ENCODE measurements at places on chromosomes 4 and X.

GRCh38 chr4:184409911-184410692 lies 64.2 kb downstream of the IRF2 start:
- DNase-seq, result peak; percentile 55

GRCh38 chr4:139872274-139872673 lies 206.7 kb downstream of the MGST2 start:
- no peak for DNase-seq

DNA sequence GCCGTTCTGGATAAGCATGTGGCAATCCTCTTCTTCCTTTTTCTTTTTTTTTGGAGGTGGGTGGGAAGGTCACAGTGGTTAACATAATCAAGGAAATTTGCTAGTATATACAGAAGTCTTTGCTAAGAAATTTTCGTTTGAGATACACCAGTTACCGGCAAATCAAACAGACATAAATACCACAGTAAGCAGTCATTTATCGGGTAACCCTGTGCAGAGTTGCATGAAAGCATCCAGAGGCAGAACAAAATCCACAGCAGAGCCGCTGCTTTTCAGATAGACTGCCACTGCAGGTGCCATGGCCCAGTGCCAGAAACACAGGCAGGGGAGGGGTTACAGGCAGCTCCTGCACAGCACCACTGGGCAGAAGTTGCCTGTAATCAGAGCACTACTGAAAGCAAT lies 179.1 kb upstream of the MAB21L2 start:
- no peak for DNase-seq

GRCh38 chrX:8971116-8971515 lies 62.8 kb downstream of the FAM9B start:
- peak; percentile 41 for DNase-seq

- DNase-seq, result no peak
These were observed 48.8 kb downstream of the IGFBP7 start for GRCh38 chr4:57061395-57061794.

GRCh38 chr4:106338671-106339070 lies 22.3 kb downstream of the AIMP1 start:
- no peak for DNase-seq

DNA sequence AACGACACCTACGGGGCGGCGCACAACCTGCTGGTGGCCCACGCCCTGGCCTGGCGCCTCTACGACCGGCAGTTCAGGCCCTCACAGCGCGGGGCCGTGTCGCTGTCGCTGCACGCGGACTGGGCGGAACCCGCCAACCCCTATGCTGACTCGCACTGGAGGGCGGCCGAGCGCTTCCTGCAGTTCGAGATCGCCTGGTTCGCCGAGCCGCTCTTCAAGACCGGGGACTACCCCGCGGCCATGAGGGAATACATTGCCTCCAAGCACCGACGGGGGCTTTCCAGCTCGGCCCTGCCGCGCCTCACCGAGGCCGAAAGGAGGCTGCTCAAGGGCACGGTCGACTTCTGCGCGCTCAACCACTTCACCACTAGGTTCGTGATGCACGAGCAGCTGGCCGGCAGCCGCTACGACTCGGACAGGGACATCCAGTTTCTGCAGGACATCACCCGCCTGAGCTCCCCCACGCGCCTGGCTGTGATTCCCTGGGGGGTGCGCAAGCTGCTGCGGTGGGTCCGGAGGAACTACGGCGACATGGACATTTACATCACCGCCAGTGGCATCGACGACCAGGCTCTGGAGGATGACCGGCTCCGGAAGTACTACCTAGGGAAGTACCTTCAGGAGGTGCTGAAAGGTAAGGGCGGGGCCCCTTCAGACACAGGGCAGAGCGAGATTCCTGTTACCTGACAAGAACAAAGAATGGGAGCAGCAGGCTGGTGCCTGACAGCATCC lies 11.7 kb downstream of the RPL9 start:
- DNase-seq, result peak; percentile 36

GRCh38 chrX:49191574-49192011 lies 5.4 kb upstream of the PRICKLE3 start:
- DNase-seq, result no peak

- no peak for DNase-seq
These were observed 52.1 kb downstream of the ABLIM2 start for GRCh38 chr4:8106451-8107025.

DNA sequence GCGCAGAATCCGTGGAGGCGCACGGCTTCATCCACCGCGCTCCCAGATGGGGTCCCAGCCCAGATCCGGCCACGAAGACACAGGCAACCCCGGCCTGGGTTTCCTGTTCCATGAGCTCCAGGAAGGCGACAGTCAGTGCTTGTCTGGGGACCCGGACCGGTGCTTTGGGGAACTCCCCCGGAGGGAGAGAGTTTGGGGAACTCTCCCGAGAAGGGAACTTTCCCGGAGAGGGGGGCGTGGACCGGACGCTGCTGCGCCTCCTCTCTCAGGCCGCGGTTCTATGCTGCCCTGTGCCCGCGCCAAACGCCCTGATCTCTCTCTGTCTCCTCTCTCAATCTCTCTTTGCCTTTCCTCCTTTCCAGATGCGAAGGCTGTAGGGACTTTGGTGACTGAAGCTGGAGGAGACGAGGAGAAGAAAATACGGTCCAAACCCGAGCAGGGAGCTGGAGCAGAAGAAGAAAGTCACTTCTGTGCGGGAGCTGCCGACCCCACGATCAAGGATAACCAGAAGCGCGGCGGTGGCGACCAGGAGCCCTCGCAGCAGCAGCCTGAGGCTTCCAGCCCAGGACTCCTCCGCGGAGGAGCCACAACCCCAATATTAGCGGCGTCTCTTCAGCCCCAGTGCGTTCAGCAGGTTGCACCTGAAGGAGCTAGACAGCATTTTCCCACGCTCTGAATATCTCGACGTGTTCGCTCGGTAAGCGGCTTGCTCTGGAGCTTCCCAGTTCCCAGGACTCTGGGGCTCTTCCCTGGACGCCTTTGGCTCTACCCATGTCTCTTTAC lies 47.6 kb upstream of the NKAP start:
- no peak for DNase-seq

- peak; percentile 51 for DNase-seq
These were observed at the start of gene SPINK2 for GRCh38 chr4:56821381-56822243. Gene SPINK2, minus strand, starts transcription at chr4:56821701. Its CDS starts 39 bp downstream, at chr4:56821662.

DNA sequence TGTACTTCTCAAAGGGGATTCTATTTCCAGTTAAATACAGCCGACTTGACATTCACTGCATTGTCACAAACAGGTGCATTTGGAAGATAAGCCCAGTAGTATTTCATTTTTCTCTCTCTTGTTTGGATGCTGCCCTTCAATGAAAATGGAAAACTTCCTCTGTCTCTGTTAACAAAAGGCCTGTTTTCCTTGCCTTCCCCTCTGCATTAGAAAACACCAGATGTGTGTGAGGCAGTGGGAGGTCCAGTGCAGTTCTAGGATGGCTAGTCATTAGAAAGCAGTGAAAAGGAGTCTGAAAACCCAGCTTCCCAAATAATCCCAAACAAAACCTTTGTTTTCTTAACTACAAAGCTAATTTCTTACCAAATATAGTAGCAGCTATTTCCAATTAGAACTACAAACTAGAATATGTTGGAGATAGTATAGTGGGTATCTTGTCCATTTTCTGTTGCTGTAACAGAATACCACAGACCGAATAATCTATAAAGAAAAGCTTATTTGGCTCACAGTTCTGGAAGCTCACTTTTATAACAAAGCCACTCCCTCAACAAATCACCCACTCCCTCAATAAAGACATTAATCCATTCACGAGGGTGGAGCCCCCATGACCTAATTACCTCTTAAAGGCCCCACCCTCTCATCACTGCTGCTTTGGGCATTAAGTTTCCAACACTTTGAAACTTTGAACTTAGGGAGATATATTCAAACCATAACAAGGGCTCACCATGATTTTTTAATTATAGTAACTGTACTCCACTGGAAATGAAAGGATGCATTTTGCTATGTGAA lies 452.1 kb upstream of the RPS6KA3 start:
- DNase-seq, result no peak

DNA sequence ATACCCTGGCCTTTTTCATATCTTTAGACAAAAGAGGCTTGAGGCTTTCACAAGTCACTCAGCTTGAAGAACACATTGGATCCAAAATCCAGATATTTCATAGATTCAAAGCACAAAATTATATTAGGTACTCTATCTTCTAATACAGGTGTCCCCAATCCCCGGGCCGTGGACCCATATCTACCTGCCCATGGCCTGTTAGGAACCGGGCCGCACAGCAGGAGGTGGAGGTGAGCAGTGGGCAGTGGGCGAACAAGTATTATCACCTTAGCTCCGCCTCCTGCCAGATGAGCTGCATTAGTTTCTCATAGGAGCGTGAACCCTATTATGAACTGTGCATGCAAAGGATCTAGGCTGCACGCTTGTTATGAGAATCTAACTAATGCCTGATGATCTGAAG lies 18.7 kb downstream of the YIPF7 start:
- DNase-seq, result no peak

- no peak for DNase-seq
These were observed 69.4 kb upstream of the ACSL1 start for GRCh38 chr4:184895012-184895695.

DNA sequence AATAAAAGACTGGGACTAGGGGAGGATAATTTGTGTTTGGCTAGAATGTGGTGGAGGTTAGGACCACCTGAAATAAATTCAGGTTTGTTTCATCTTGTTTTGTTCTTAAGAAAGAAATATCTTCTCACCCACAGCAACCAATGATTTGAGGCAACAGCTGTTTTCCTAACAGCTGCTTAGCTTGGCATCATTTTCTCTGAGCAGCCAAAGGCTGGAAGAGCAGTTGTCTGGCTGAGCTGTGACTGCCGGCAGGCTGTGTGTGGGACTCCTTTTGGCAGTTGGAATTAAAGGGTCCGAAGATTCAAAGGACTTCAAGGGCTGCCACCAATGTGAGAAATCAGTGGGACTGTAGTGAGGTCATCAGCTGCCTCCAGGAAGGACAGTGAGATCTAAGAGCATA lies 5.0 kb downstream of the TRIM75 start:
- no peak for DNase-seq

DNA sequence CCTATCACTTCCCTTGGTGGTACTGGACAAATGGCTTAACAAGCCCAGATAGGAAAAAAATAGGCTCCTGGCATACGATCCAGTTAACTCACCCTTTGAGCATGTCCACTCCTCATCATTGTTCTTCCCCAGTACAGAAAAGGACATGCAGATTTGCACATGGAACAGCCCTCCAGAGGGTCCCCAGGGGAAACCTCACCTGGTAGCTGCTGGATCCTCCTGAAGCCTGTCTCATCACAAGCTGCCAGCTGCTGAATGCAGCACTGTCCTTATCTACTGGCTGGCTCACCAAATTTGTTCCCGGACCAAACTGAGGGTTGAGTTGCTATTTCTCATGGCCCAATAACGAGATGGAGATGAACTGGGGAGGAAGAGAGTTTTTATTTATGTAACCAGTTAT lies 49.4 kb downstream of the SERTM2 start:
- DNase-seq, result no peak

GRCh38 chr4:57109411-57109846 lies 756 bp downstream of the IGFBP7 start:
- no peak for DNase-seq

GRCh38 chrX:65609237-65609636 lies 58.2 kb upstream of the MSN start:
- DNase-seq, result no peak

DNA sequence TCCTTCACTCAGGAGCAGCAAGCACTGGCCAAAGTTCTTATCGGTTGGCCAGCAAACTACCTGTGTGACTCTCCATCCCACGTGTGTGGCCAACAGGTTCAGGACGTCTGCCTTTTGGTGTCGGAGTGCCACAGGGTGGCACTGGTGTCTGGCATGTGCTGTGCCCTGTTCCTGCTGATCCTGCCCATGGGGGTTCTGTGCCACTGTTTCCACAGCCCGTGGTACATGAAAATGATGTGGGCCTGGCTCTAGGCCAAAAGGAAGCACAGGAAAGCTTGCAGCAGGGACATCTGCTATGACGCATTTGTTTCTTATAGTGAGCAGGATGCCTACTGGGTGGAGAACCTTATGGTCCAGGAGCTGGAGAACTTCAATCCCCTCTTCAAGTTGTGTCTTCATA lies 4.6 kb upstream of the TLR2 start:
- no peak for DNase-seq

GRCh38 chr4:7199129-7199725 lies 6.9 kb downstream of the SORCS2 start:
- DNase-seq, result no peak

DNA sequence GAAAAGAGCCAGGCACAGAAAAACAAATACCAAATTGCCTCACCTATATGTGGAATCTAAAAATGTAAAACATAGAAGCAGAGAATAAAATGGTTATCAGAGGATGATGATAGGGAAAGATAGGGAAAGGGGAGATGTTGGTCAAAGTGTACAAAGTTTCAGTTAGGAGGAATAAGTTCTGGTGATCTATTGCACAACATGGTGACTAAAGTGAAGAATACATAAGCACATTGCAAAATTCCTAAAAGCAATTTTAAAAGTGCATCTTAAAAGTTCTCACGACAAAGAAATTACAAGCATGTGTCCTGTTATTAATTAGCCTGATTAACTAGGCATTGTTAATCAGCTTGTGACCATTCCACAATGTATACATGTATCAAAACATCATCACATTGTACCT lies 136.0 kb downstream of the GABRG1 start:
- no peak for DNase-seq

- no peak for DNase-seq
These were observed 119.5 kb upstream of the CHRDL1 start for GRCh38 chrX:110915111-110915510.

- no peak for DNase-seq
These were observed 117.3 kb downstream of the WDFY3 start for GRCh38 chr4:84849051-84849640.

DNA sequence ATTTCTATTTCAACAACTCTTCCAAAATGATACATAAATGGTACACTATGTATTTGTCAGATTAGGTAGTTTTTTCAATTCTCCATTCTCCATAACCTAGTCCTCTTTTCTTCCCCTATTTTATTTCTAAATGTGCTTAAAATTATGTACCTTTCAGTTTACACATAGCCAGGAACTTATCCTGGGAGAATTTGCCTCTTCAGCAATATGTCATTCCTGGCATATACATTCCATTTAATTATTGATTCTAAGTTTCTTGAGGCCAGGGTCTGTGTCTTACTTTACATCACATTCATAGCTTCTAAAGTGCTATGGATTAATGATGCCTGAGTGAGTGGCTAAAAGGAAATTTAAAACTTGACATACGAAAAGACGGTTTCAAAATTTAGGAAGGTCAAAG lies 199.8 kb downstream of the PDGFRA start:
- DNase-seq, result no peak

- no peak for DNase-seq
These were observed 875.0 kb downstream of the ADGRL3 start for GRCh38 chr4:62075089-62075488.

- DNase-seq, result no peak
These were observed 4.4 kb downstream of the MSMO1 start for GRCh38 chr4:165331823-165332222.

- no peak for DNase-seq
These were observed 59.0 kb downstream of the RNF150 start for GRCh38 chr4:141074098-141074878.

DNA sequence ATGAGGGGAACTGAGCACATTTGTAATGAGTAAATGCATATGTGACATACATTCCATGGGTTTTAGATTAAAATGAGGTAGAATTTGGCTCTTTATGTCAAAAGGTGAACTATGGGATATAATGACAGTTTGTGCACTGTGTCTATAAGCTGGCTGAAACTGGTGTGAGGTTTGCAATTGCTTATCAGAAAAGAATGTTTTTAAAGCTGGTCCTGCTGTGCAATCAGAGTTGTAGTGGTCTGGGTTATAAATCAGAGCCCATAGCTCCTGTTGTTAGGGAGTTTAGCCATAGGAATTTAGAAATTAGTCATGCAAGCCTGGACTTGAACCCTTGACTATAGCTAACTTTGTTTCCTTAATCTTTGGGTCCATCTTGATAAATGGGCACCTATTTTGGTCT lies 23.1 kb upstream of the GATB start:
- no peak for DNase-seq

Measured in CD4-positive, alpha-beta T cell treated with Interleukin-4 for 4 hours (primary cell).